ENCODE measurements at places on chromosomes 7 and 10.

DNA sequence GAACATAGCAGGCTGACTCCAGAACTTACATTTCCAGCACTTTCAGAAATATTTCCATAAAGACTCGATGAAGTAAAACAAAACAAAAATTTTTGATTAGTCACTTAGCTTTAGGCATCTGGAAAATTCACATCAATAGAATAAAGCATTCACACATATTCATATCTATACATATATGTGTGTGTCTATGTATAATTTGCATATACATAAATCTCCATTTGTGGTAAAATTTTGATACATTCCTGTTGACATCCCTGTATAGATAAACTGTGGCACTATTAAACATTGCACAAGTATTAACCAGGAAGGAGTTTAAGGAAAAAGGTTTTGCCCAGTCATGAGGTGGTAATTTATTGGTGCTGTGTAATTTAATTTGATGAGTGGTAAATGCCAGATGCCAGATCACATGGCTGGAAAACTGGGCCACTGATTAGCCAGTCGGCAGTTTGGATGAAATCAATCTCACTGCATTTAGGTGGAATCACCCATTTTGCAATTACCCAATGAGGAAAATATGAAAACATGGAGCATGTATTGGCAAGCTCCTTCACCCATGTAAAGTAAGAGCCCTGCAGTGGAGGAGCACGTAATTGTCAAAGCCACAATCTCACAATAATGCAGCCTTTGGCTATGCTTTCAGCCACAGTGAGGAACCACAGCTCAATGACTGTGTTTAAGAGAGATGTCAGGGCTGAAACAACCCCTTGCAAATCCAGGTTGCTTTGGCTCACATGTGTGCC is 294.6 kb downstream of the RNLS start:
- DNase-seq = no peak

DNA sequence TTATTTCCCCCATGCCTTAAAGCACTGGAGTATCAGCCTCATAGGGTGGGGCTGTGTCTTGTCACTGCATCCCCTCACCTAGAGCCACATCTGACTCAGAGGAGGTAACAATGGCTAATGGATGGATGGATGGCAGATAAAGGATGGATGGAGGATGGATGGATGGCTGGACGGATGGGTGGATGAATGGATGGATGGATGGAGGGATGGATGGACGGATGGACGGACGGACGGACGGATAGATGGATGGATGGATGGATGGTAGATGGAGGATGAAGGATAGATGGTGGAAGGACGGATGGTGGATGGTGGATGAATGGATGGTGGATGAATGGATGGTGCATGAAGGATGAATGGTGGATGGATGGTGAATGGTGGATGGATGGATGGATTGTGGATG is 77.2 kb downstream of the PDGFA start:
- DNase-seq = no peak

GRCh38 chr10:131586958-131587357 is 275.4 kb upstream of the TCERG1L start:
- DNase-seq = no peak

DNA sequence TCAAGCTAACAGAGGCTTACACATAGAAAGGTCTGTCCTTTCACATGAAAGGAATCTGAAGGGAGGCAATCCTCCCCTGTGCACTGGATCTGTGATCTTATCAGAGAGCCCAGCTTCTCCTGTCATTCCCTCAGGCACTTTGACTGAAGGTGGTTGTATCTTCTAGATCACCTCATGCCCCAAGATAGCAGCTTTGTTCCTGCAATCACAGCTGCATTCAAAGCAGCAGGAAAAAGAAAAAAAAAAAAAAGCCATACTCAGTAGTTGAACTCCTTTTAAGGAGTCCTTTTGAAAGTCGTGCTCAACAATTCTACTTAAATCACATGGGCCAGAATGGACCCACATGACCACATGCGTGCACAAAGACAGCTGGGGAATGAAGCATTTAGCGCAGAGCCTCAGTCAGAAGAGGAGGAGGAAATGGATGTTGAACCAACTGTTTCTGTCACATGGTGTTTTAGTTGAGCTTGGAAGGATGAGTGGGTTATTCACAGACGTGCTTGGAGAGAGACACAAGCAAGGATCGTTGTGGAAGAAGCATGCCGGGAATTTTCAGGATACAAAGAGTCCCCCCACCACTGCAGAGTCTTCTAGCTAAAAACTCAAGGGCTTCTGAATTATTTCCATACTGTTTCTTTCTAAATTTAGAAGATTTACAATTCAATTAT is 13.0 kb upstream of the PFKP start:
- no peak for DNase-seq

- no peak for DNase-seq
Measured at GRCh38 chr7:158804335-158804734, 25.0 kb downstream of the ESYT2 start.

DNA sequence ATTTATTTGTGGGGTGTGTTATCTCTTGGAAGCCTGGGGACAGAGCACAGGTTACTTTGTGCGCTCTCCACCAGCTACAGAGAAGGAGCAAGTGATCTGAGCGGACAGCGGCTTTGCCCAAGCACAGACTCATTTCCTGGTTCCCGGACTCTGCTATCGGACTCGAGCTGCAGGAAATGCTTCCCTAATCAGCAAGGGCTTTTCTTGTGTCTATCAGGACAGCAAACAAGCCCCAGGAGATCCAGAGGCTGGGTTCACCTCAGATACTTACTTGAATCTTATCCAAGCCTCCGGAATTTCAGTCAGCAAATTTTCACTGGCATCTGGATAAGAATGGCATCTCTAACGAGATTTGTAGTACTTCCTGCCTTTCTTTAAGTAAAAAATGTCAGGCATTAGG is 27.8 kb downstream of the MRC1 start:
- no peak for DNase-seq

- no peak for DNase-seq
Measured at GRCh38 chr7:22252936-22253536, 103.9 kb downstream of the RAPGEF5 start.

- DNase-seq = no peak
Measured at GRCh38 chr7:97007583-97007861, 2.2 kb downstream of the DLX6 start.

- no peak for DNase-seq
Measured at GRCh38 chr7:108479118-108479517, 22.9 kb upstream of the NRCAM start.

GRCh38 chr7:157339777-157340677 is 3.2 kb downstream of the DNAJB6 start:
- peak; percentile 34 for DNase-seq

DNA sequence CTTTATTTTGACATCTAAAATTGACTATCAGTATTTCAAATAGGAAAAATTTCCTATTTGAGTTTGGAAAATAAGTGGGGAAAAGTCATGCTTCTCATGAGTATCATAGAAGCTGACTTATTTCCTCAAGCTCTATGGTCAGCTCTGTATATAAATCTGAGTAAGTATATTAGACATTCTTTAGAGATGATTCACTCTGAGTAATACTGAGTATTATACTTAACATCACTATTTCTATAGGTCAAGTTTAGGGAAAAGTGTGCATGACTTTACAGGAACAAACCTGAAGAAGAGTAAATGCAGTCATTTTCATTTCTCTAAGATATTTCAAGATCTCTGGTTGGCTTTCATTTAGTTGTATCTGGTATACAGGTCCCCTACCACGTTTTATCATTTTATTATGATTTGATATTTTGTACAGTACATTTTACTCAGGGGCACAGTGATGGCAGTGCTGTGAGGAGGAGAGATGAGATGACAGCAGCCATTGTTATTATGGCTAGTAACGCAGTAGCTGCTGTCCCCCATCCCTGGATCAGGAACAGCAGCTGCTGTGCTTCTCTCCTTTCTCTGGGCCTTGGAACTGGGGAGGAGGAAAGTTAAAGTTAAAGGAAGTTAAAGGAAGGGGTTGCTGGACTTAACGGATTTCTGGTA is 15.2 kb downstream of the SND1 start:
- DNase-seq = no peak

DNA sequence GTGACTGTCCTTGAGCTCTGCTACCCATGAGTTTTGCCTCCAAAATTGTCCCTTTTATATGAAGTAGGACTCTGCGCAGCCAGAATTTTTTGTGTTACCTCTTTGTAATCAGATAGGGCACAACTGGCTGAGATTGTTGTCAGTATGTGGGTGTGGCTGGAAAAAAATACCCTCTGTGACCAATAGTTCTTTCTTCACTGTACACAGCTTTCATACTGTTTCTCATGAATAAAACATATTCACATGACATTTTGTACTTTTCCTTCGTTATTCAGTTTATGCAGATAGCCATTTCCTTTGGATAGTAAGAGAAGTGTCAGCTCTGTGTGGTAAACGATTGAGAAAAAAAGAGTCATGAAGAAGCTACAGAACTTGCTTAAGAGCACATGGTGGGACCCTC is 49.6 kb upstream of the WNT8B start:
- DNase-seq = no peak

- no peak for DNase-seq
Measured at GRCh38 chr7:20152511-20152910, 64.7 kb downstream of the MACC1 start.

Data from stimulated activated CD4-positive, alpha-beta T cell treated with anti-CD3 and anti-CD28 coated beads, Interleukin-1b, Interleukin-23, amount 100 ng/mL, for 24 hours (primary cell).